Activated CD4-positive, alpha-beta T cell treated with anti-CD3 and anti-CD28 coated beads, Interleukin-2, amount 10 ng/mL, durations not matched to agents 24 days and 14 days (primary cell): ENCODE measurements at places on chromosomes 12 and 14. TPM values are rescaled to one million over a fixed set of nuclear protein-coding genes. Genes with fewer than 3 reads are reported as not detected.

Gene GAS2L3
- 1.6 and 1.7 TPM in 2 replicates for total RNA-seq

Gene KIF5A
- total RNA-seq: 1.8 and 2.4 TPM in 2 replicates

Gene LRTM2
- 0.05 and 0.16 TPM in 2 replicates for total RNA-seq

GRCh38 chr12:5521456-5522325 is 89.8 kb downstream of the NTF3 start:
- DNase-seq: no peak

DNA sequence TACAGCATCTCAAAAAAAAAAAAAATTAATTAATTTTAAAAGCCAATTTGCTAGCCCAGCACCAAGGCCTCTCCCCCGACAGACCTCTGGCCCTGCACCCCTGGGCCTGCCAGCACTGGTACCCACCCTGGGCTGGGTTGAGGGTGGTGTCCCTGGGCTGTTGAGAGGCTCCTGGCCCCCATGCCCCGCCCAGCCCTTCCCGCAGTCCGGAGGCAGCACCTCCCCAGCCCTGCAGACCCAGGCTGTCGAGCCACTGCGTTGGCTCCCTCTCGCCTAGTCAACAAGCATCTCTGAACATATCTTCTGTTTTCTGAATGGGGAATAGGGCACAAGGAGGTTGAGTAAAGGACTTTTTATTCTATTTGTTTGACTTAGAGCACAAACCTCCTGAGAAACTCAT is 87.1 kb downstream of the FBXL14 start:
- no peak for DNase-seq
